ENCODE measurements at places on chromosomes 16 and 17.
A peak's percentile ranks its signal among the peaks of the same experiment; 100 is the strongest.

- DNase-seq = peak; percentile 96
These were observed 939 bp downstream of the BCL6B start for GRCh38 chr17:7023576-7024401.

DNA sequence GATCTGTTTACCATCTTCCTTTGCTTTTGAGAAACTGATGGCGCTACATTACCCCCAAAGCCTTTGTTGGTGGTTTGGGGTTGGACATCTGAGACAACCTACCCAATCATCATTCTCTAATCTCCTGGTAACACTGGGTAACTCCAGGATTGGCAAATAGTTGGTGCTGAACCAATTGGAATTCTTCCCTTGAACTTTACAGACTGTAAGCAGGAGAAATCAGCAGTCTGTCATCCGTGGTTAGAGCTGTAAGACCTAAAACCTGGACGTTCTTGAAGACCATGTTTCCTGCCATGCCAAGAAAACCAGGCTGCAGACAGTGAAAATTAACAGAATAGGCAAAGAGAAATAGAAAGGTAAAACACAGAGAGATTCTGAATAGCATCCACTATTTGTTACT lies 398.8 kb upstream of the SALL1 start:
- no peak for DNase-seq

DNA sequence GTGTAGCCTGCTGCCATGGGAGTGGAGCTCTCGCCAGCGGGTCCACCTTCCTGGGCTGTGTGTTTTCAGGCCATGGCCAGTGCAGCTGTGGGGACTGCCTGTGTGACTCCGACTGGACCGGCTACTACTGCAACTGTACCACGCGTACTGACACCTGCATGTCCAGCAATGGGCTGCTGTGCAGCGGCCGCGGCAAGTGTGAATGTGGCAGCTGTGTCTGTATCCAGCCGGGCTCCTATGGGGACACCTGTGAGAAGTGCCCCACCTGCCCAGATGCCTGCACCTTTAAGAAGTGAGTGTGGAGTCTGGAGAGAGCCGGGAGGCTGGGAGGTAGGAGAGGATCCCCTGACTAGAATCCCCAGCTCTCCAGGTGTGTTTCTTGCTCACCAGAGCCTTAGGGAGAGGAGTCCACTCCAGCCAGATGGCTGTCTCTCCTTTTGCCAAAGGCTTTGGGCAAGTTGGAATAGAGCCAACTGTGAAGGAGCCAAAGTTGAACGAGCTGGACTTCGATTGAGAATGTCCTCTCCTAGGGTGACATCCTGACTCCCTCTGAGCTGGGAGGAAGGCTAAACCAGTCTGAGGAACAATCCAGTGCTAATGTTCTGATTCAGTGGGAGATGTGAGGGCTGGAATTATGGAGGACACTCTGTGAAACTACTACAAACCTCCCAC lies 24.4 kb upstream of the EFCAB13 start:
- DNase-seq = no peak

GRCh38 chr16:86044241-86044671 lies 145.3 kb downstream of the IRF8 start:
- peak; percentile 47 for DNase-seq

DNA sequence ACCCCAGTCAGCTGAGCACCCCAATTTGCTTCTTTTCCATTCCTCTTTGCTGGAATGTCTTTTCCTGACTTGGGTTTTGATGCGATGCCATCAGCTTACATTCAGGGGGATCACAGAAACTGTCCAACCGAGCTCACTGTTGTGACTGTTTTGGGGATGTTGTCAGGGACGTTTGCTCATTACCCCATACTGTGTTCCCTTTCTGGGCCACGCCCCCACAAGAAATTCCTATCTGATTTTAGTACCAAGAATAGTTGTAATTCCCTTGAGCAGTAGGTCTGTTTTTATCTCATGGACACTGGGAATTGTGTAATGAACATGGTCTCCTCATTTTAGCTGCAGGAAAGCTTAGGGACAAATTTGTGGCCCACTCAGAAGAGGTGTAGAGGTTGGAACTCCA lies 2.6 kb upstream of the NTN1 start:
- DNase-seq = no peak

DNA sequence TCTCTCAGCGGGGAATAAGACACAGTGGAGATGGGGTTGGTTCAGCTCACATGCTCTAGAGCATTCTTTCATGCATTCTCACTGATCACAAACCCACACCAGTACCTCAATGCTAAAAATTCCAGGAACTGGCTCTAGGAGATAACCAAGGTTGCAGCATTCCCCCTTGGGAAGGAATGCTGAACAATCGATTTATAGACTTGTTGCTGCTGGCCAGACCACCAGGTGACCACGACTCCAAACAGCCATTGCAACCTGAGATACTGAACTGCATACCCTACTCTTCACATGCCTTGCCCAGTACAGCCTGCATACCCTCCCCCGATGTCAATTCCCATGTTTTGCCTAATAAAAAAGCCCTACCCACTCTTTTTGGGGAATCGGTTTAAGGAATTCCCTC lies 75.1 kb upstream of the GPRC5B start:
- DNase-seq = no peak

- no peak for DNase-seq
These were observed 811 bp upstream of the MAP2K3 start for GRCh38 chr17:21283482-21284318.

- DNase-seq = no peak
These were observed 9.6 kb upstream of the N4BP1 start for GRCh38 chr16:48619547-48619946.

DNA sequence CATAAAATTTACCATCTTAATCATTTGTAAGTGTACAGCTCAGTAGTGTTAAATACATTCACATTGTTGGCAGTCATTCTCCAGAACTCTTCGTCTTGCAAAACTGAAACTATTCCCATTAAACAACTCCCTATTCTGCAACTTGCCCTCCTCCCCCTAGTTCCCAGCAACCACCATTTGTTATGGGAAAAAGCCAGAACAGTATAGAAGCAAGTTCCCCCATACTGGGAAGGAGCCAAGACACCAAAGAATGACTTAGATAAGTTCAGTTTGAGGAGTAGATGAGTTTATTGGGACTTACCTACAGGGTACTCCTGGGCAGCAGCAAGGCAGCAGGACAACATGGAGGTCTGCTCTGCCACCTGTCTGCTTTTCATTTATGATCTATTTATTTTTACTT lies 39.3 kb upstream of the TEKT1 start:
- DNase-seq = no peak

- no peak for DNase-seq
These were observed 30.4 kb downstream of the CCDC182 start for GRCh38 chr17:57714665-57715180.

GRCh38 chr17:82003411-82004381 lies 19.0 kb downstream of the CENPX start:
- DNase-seq = no peak

- no peak for DNase-seq
These were observed 4.7 kb downstream of the FAM83G start for GRCh38 chr17:18999911-19000310.

GRCh38 chr16:74760007-74760767 lies 14.4 kb downstream of the FA2H start:
- DNase-seq = no peak

GRCh38 chr17:59107306-59107670 lies 608 bp upstream of the TRIM37 start:
- DNase-seq = no peak

DNA sequence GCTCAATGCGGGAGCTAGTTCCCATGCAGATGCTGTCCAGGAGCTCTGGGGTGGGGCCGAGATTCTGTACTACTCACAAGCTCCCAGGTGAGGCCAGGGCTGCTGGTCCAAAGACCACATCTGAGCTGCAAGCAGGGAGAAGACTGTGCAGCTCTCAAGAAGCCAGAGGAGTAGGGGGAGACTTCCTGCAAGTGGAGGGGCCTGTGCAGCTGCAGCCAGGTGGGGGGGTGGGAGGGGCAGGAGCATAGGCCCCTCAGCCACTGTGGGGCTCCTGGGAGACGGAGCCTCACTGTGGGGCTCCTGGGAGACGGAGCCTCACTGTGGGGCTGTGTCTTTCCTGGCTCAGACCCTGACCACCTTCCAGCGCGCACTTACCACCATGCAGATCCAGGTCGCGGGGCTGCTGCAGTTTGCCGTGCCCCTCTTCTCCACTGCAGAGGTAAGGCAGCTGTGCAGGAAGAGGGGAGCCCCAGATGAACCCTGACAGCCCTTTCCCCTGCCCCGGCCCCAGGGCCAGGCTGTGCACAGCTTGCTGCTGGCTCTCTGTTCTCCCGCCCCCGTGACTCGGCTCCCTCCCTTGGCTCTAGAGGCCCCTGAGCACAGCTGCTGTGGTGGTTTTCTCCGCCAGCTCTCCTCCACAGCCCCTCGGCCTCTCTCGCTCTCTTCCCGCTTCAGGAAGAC lies 24.3 kb upstream of the DNAI2 start:
- no peak for DNase-seq

DNA sequence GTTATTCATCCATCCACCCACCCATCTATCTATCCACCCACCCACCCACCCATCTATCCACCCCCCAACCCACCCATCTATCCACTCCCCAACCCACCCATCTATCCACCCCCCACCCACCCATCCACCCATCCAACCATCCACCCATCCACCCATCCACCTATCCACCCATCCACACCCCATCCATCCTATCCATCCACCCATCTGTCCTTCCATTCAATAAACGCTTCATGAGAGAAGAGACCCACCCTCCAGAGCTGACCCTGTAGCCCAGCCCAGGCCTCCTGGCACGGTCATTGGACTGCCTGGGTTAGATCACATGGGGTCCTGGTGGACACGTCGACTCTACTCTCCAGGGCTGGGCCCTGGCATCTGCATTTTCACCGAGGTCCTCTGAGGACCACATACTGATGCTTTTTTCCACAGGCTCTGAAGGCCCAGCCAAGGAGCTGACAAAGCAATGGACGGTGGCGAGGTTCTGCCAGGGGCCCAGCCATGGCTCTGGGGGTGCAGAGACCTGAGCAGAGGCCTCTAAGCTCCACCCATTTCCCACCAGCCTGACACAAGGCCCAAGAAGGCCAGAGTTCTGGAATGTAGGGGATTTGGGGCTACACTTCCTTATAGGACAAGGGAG lies 41.3 kb upstream of the SLC38A10 start:
- no peak for DNase-seq

GRCh38 chr17:31385428-31386285 lies 5.8 kb upstream of the RAB11FIP4 start:
- DNase-seq = no peak

GRCh38 chr17:66524877-66525276 lies 222.5 kb downstream of the PRKCA start:
- DNase-seq = no peak

GRCh38 chr16:49012961-49013726 lies 268.5 kb downstream of the CBLN1 start:
- no peak for DNase-seq

DNA sequence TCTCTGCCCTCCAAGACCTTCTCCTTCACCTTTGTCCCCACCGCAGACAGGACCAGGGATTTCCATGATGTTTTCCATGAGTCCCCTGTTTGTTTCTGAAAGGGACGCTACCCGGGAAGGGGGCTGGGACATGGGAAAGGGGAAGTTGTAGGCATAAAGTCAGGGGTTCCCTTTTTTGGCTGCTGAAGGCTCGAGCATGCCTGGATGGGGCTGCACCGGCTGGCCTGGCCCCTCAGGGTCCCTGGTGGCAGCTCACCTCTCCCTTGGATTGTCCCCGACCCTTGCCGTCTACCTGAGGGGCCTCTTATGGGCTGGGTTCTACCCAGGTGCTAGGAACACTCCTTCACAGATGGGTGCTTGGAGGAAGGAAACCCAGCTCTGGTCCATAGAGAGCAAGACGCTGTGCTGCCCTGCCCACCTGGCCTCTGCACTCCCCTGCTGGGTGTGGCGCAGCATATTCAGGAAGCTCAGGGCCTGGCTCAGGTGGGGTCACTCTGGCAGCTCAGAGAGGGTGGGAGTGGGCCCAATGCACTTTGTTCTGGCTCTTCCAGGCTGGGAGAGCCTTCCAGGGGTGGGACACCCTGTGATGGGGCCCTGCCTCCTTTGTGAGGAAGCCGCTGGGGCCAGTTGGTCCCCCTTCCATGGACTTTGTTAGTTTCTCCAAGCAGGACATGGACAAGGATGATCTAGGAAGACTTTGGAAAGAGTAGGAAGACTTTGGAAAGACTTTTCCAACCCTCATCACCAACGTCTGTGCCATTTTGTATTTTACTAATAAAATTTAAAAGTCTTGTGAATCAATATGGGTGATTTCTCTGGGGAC lies 12.2 kb downstream of the CX3CL1 start:
- DNase-seq = no peak

GRCh38 chr17:79979221-79979741 lies 56.4 kb downstream of the TBC1D16 start:
- DNase-seq = no peak

DNA sequence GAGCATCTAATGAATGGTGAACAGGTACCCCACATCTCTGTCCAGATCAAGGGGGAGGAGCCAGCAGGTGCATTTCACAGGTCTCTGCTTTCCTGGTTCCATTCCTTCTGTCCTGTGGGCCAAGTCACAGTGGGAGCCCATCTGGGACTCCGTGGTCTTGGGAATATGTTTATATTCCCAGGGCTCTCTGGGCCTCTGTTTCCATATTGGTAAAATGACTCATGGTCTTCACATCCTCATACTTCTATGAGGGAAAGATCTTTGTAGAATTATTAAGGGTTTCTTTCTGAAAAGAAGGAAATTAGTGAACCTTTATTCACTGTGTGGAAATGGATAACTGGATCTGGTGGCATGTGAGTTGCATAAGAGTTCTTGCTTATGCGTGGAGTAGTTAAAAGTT lies 6.2 kb downstream of the MYOCD start:
- no peak for DNase-seq

DNA sequence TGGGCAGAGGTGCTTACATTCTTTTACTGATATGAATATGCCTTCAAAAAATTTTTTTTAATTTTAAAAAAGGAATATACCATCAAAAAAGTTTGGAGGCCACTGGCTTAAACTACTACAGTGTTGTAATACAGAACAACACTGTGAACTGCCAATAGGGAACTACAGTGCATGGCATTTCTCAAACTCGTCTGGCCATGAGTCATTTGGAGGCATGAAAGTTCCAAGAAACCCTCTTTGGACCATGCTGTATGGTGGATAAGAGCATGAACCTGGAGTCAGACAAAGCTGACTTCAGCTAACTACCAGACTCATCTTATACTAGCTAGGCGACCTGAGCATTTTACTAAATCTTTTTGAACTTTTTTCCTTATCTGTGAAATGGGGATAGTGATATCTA lies 9.2 kb upstream of the NF1 start:
- no peak for DNase-seq

- no peak for DNase-seq
These were observed 34.4 kb upstream of the USP7 start for GRCh38 chr16:8998108-8998507.

GRCh38 chr17:51761105-51761504 lies 397.4 kb downstream of the CA10 start:
- DNase-seq = no peak

DNA sequence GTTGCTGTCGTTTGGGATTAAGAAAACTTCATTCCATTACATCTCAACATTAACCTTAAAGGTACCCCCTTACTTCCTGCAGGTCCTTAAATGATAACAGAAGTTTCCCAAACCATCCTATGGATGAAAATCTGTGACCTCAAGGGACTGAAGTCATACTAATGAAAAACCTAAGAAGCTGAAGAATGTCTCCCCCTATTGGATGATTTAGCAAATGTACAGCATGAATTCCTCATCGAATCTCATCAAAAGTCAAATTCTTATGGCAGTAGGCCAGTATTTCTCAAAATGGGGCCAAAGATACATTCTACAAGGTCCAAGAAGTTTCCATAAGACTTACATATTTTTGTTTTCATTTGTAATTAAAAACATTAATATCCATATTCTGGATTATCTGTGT lies 13.5 kb downstream of the SCO1 start:
- no peak for DNase-seq
